ENCODE measurements at places on chromosomes 5 and 9.

DNA sequence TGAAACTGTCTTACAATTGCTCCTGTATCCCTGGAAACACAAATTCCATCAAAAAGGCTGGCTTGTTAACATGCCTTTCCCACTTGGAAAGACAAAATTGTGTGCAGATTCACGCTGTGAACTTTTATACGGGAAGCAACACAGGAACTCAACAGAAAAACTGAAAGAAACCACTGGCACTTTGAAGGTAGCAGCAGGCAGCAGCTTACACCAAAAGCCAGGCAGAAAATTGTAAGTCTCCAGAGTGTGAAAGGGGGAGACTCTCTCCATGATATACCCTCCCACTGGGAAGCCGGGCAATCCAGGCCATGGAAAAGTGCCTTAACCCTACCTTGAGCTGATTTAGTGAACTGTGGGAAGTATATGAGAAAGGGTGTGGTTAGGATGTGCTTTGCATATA, 943.7 kb downstream of the CDH18 start:
- DNase-seq, result no peak

GRCh38 chr5:34622098-34622400, 34.1 kb upstream of the RAI14 start:
- DNase-seq, result no peak

DNA sequence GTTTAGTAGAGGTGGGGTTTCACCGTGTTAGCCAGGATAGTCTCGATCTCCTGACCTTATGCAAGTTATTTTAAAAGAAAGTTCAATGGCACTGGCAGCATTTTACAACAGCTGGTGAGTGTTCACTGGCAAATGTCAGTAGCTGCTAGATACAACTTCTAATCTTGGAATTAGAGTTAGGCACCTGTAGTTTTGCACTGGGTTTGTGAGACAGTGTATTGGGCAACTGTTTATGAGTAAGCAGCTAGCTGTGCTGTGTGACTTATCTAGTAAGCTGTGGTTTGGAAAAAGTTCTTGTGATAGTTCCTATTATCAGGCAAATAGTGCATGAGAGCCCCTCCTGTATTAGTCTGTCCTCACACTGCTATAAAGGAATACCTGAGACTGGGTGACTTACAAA, 61.5 kb downstream of the UBE2QL1 start:
- DNase-seq, result no peak

GRCh38 chr5:166163996-166164610, 2127.3 kb upstream of the WWC1 start:
- DNase-seq, result no peak

- DNase-seq, result no peak
Measured at GRCh38 chr5:77944757-77945340, 168.7 kb upstream of the TBCA start.
